ENCODE measurements at places on chromosomes 1 and 21.
A peak's percentile ranks its signal among the peaks of the same experiment; 100 is the strongest.

DNA sequence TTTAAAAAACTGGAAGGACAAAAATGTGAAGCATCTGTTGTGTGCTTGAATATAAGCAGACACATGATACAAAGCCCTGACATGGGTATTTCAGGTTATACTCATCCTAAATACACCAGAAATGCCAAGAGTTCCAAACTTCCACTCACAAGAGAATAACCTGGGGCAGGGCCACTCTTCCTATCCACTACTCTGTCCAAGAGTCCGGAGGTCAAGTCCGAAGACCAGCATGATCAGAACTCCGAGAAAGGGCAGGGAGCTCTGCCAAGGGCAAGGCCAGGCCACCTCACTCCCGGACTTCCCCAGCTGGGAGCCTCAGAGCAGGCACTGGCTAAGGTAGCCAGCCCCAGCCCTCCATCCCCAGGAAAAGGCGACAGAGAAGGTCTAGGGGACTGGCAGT, 37.5 kb downstream of the HLCS start:
- no peak for DNase-seq

- peak; percentile 53 for DNase-seq
Observed at GRCh38 chr1:89975540-89976125, 19.3 kb upstream of the ZNF326 start.

- DNase-seq, result no peak
Observed at GRCh38 chr1:220084460-220084859, 5.1 kb downstream of the BPNT1 start.

GRCh38 chr1:9235096-9235459, 504 bp downstream of the H6PD start:
- DNase-seq, result peak; percentile 74

DNA sequence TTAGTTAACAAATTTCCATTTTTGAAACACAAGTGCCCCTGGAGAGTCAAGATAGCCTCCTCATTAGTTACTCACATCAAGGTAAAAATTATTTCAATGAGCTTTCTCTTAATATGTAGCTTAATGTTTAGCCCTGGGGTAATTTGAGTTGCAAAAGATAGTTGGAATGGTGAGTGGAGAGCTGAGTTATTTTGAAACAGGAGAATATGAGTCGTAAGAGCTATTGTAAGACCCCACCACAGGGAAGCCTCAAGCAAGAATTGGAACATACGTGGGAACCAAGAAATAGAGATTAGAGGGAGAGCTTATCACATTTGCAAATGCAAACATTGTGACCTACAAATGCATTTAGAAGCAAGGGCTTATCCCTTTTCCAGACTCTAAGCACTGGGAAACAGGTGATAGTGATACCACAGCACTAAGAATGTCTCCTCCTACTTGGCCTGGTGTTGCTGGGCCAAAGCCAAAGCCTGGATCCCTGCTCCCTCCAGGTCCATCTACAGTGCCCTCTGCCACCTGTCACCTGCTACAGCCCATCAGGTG, 635.1 kb downstream of the PTPRC start:
- DNase-seq, result peak; percentile 82

- peak; percentile 63 for DNase-seq
Observed at GRCh38 chr1:39105841-39106765, 80.0 kb downstream of the NDUFS5 start.
